Stimulated activated CD4-positive, alpha-beta T cell treated with anti-CD3 and anti-CD28 coated beads, Interleukin-4, amount 100 ng/mL, for 24 hours (primary cell): ENCODE measurements at places on chromosomes 11 and 22.

DNA sequence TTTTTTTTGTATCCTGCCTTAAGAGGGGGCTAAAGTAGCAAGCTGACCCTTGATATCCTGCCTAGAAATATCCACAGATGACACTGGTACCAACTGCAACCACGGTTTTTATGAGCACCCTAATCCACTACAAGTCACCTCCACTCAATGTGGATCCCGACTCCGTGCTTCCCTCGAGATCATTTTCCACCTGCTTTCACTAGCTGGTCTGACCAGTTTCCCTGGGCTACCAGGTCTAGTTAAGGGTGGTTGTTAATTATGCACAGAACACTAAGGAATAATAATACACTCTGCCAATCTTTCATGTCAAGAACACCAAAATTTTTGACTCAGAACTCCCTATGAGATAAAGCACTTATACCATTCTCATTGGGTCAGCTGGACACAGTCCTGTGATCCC is 82.3 kb downstream of the ABTB2 start:
- DNase-seq, result no peak

- DNase-seq, result no peak
These were observed 103.8 kb downstream of the ZNF280B start for GRCh38 chr22:22404598-22405284.

DNA sequence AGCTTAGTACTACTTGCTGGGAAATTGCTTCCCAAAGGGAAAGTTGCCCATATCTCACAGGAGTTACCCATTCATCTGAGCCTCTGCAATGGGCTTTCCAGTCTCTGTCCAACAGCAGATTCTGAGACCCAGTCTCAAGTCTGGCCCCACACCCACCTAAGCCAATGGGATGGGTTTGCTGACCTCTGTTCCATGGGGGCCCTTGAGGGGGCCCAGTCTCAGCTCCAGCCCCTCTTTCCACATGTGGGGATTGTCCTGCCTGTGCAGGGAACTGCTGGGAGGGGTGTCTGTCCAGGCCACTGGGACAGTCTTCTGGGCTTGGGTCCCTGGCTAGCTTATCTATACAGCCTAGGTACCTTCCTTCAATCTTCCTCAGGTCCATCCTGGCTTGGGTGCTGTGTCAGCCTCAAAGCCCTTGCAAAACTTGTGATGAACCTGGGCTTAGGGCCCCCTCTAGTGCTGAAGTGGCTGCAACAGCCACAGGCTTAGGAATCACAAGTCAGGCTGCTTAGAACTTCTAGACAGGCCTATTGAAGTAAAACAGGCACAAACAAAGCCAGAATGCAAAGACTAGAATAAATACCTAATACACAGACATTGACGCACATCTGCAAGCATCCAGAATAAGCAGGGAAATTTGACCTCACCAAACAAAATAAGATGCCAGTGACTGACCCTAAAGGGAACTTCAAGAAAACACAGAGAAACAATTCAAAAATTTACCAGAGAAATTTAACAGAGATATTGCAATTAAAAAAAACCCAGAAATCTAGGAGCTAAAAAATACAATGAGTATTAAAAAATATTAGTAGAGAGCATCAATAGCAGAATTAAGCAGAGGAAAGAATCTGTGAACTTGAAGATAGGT is 11.7 kb upstream of the PATL1 start:
- peak; percentile 63 for DNase-seq

DNA sequence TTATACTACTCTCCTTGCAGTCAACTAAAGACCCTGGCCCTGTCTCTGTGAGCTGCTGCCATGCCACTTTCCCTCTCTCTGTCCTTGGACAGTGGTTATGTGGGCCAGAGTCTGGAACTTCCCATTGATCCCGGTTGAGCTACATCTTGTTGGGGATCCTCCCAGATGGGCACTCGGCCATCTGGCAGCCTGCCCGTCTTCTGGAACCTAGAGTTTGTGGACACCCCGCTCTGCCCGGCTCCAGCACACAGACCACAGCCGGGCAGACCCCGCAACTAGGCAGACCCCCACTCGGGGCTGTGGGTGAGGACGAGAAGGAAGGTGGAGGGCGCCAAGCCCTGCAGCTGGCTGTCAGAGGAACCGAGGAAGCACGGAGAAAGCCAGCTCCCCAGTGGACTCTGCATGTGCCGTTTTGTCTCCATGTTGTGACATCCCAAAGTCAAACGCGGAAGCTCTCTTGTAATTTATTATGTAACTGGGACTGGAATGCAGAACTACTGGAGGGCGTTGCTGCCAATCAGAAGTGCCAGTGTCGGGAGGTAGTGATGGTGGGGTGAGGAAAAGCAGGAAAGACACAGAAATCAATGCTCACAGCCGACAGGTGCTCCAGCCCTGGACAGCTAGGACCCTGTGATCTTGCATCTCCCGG is 207.7 kb downstream of the CEP164 start:
- DNase-seq, result no peak

GRCh38 chr11:69027704-69028372 is 14.8 kb upstream of the MRGPRF start:
- no peak for DNase-seq

- DNase-seq, result no peak
These were observed 378.5 kb downstream of the SHANK2 start for GRCh38 chr11:70873736-70874412.

DNA sequence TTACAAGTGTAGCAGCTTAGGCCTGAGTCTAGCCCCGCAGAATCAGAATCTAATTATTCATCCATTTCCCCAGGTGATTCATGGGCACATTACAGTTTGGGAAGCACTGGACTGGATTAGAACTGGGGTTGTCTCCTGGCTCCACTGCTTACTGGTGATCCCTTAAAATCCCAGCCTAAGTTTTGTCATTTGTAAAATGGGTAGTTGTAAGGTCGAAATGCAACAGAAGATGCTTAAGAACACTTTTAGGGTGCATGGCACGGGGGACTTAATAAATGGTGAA is 1.3 kb downstream of the STX3 start:
- no peak for DNase-seq

DNA sequence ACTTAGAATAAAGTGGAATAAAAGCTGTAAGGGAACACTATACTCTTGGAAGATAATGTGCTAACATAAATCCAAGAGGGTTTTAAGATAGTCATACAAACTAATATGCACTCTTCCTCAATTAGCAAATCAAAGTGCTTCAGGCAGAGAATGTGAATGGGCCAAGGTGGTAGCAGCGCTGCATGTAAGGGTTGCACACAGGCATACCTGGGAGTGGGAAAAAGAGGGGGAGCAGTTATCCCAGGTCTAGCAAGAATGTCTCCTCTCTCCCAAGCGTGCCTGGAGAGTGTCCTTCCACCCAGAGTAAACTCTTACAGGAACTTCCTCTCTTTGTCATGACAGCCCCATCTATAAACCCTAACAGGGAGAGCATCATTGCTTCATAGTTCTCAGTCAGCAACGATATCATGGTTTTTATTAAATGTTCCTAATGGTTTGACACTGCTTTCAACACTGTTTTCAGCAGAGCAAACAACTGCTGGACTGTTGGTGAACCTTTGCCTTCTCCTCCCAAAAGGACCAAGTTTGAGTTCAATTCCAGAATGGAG is 61.6 kb downstream of the SYTL2 start:
- no peak for DNase-seq
